ENCODE measurements at places on chromosomes 12 and 14.

DNA sequence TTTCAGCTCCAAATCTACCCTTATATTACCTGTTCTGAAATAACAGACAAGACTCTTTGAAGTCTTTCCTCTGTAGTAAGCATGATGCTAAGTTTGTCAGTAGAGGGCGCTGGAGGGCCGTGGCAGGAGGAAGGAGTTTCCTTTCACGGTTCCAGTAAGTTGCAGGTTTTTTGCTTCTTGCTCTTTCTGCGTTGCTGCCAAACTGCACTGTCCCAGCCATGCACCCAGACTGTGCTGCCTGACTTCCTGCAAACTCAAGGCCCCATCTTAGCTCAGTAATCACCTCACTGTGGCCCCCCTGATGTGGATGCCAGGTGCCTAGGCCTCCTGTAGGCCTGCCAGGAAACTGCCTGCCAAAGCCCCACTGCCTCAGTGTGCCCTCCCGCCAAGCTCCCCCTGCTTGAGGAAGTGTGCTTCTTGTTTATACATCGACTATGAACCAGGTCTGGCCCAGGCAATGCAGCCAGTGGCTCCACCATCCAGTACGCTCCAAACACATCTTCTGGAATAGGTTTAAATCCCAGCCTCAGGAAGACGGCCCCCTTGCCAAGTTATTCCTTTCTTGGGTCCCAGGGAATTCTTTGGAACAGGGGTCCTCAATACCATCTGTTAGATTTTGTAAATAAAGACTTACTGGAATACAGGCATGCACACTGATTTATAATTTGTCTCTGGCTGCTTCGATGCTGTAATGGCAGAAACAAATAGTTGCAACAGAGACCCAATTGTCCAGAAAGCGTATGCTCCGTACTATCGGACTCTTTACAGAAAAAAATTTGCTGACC, 193.7 kb upstream of the LRIG3 start:
- peak; percentile 42 for DNase-seq

GRCh38 chr14:70856851-70857495, 47.7 kb upstream of the MAP3K9 start:
- peak; percentile 92 for DNase-seq

DNA sequence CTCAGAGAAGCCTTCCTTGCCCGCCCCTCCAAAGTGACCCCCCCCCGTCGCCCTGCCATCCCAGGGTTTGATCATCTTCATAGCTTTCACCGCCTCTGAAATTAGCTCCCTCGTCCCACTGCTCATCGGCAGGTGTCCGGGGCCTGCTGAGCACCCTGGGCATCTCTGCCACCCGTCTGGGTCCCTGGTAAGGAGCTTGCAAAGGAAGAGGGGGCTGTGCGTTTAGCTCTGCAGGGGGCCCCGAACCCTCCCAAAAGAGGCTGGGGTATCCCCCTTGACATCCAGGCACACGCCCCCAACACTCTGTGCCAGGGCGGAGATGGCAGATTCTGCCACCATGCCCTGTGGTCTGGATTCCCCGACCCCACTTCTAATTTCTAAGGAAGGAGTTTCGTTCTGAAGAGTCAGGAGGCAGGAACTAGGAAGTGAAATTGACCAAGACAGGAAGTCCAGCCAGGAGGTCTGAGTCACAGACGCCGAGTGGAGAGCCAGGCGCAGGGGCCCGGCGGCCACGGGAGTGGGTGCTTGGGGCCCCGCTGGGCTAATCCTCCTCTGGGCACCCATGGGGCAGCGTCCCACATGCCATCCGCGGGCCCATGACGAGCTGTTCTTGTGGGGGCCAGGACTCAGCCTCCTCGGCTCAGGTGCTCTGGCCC, 95.7 kb downstream of the RFLNA start:
- DNase-seq = no peak

- DNase-seq = no peak
Measured at GRCh38 chr12:108560321-108560721, 652 bp downstream of the SART3 start.

DNA sequence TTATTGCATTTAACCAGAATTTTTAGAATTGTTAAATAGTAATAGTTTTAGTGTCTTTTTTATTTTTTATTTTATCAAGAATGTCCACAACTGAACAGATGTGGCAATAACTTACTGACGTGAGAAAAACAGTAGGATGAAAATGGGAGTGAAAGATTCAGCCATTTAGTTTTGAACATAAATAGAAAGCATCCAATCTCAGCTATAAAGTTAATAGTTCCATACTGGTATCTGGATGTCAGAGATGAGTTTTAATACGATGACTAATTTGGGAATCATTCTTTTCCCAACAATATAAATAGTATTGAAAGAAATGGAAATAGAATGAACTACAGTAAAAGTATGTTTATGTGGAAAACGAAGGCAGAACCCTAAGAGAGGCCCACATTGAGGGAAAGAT, 159.4 kb downstream of the EPS8 start:
- peak; percentile 78 for DNase-seq

- no peak for DNase-seq
Measured at GRCh38 chr12:4145990-4146859, 127.3 kb upstream of the CCND2 start.
